ENCODE measurements at places on chromosomes 16 and 17.

DNA sequence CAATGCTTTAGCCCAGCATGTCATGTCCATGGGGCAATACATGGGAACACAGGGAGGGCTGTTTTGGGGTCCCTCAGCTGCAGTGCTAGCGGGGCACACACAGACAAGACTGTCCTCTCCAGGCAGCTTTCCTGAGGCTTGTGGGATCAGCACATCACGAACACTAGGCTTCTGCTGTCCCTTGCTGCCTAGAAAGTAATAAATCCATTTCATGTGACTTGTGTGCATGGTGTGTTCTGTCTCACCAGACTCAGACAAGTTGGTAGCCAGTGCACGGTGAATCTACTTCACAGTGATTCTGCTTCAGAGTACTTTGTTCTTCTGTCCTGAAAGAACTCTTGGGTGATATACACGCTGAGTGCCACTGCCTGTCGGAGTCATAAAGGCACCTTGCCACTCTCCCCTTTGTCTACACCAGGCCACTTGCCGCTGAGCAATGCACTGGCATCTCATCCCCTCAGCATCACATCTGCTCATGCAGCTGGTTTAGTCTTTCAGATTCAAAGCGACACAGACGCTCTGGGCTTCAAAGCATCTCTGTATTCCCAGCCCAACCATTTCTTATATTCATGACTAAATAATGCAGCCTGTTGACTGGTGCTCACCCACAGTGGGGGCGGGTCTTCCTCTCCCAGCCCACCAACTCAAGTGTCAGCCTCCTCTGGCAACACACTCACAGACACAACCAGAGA is 95.2 kb upstream of the COX10 start:
- no peak for DNase-seq

- DNase-seq: no peak
Measured at GRCh38 chr16:49453021-49453420, 79.4 kb downstream of the C16orf78 start.

DNA sequence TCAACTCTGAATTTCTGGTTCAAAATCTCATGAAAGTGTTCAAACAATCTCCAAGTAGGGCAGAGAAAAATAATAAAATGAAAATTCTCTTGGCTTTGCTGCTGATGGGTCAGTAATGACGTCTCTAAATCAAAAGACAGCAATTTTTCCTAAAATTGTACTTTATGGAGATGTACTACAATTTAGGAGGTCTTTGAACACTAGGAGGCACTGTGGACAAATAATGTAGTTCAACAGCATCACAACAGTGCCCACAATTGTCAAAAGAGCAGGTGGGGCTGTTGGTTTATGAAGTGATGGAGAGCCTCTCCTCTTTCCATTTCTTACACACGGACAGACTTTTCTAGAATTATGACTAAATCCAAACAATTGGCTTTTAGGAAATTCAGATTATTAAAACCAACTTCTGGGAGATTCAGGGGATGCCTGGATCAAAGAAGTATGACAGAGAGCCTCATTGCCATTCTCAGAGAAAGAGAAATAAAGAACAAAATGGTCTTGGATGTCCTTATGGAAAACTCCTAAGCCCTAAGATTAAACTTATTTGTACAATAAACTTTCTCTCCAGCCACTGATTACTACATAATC is 23.8 kb downstream of the EZH1 start:
- DNase-seq: peak; percentile 52

GRCh38 chr16:3194792-3195191 is 6.8 kb downstream of the OR1F1 start:
- no peak for DNase-seq

DNA sequence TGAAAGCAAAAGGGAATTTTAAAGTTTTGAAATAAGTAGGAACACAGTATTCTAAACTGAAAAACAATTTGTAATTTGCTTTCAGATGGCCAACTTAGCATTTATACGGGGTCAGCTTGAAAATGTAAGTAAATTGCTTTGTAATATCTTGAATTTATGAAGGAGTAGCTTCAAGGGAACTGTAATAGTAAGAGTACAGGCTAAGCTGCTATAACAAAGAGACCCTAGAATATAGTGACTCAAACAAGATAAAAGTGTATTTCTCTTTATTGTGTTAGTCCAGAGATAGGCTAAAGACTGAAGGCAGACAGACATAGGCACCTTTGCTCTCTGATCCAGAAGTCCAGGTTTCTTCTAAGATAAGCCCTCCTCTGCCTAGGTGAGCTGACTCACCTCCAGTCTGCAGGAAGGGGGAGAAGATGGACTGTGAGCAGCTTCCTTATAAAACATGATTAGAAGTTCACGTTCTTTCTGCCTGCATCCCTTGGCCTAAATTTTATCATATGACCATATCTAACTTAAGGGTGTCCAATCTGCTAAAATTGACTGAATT is 3.2 kb downstream of the TTC19 start:
- DNase-seq: no peak

GRCh38 chr17:32007463-32008298 is 498 bp downstream of the LRRC37B start:
- no peak for DNase-seq

GRCh38 chr17:48725004-48725287 is 2.0 kb downstream of the PRAC2 start:
- DNase-seq: no peak

- DNase-seq: no peak
Measured at GRCh38 chr17:47276444-47276843, 22.8 kb downstream of the ITGB3 start.

- DNase-seq: no peak
Measured at GRCh38 chr16:1206786-1207185, 18.3 kb downstream of the TPSG1 start.

DNA sequence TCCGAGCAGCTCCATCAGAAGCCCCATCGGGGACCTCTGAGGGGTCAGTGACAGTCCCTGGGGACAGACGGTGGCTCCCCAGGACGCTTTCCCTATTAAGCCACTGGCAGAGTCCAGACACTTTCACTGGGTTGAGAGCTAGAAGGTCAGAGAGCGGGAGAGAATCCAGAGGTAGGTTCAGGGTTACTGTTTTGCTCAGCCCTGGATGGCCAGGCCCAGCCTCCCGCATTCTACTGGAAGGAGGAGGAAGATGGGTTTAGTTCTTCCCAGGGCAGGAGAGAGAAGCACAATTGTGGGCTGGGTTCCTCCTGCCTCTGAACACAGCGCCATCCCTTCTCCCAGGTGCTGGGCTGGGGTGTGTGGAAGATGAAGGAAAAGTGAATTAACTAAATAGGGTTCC is 452.8 kb downstream of the SLC39A11 start:
- peak; percentile 60 for DNase-seq

DNA sequence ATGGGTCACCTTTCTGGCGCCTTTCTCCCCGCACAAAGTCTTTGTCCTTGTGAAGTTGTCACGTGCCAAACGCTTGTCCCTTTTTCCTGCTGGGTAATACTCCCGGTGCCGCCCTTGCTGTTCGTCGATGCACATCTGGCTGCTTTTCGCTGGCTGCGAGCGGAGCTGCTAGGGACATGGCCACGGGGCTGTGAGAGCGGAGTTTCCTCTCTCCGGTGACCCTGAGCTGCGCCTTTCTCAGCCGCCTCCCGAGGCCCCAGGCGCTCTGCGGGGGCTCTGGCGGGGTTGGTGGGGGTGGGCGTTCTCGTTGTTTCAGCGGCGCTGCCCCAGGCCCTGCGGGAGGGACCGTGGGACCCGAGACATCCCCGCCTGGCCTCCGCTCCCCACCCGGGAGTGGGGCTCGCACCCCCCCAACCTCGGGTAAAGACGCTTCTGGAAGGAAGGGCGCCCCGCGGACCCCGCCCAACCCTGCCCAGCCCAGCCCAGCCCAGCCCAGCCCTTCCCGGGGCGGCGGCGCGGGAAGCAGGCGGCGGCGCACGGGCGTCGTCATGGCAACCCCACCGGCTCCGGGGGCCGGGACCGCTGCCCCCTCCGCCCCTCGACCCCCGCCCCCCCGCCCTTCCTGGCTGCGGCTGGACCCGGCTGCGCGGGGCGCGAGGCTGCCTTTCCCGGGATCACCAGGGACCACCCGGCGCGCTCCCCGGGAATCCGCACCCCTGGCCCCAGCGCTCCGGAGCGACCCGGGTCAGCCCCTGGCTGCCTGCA is 12.3 kb downstream of the CHMP6 start:
- peak; percentile 32 for DNase-seq

GRCh38 chr16:64074706-64075105 is 1047.2 kb downstream of the CDH11 start:
- no peak for DNase-seq

- no peak for DNase-seq
Measured at GRCh38 chr17:77808686-77809425, 149.6 kb upstream of the TNRC6C start.

DNA sequence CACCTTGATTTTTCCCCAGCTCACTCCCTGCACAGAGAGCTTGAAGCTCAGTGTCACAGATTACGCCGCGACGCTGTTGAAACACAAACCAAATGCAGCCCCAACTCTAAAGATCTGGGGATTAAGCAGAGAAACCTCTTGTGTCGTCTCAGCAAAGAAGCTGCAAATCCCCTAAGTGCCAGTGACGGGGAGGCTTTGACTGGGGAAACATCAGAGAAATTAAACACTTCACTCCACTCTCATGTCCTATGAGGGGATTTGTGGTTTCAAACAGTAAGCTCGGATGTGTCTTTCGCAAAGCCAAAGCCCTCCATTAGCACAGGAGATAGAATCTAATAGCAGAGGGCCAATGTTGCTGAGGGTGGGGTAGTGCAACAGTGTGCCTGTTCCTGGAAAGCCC is 233.7 kb downstream of the HS3ST4 start:
- no peak for DNase-seq

- DNase-seq: no peak
Measured at GRCh38 chr17:67685351-67685750, 32.4 kb upstream of the NOL11 start.

DNA sequence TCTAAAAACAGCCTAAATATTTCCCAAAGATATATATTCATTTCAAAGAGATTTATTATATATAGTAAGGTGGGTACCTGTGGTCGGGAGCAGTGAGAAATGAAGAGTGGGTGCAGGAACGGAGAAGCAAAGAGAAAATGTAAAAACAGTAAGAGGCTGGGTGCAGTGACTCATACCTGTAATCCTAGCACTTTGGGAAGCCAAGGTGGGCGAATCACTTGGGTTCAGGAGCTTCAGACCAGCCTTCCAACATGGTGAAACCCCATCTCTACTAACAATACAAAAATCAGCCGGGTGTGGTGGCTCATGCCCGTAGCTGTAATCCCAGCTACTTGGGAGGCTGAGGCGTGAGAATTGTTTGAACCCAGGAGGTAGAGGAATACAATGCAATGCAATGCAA is 257.1 kb downstream of the BCAS3 start:
- DNase-seq: no peak

DNA sequence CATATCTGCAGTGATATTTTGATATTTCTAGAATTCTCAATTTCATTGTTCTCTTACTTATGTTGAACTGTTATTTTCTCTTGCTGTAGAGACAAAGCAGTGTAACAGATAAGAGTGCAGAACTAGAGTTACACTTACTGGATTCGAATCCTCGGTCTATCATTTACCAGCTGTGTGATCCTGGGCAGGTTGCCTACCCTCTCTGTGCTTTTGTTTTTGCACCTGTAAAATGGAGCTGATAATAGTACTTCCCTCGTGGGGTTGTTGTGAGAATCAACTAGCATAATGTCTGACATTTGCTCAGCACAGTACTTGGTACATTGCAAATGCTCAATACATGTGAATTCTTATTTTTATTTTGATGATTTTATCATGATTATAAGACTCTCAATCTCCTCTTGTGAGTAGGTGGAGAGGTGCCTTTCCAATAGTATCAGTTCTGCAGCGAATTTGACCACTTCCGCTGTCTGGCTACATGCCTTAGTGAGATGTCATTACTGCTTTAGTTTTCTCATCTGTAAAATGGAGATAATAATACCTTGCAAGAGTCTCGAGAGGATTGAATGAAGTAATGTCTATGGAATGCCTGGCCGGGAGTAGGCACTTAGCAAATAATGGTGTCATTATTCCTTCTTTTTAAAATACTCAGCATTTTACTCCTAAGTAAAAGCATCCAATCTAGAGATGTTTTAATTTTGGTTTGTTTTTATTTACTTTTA is 312.2 kb upstream of the MAF start:
- DNase-seq: peak; percentile 80

DNA sequence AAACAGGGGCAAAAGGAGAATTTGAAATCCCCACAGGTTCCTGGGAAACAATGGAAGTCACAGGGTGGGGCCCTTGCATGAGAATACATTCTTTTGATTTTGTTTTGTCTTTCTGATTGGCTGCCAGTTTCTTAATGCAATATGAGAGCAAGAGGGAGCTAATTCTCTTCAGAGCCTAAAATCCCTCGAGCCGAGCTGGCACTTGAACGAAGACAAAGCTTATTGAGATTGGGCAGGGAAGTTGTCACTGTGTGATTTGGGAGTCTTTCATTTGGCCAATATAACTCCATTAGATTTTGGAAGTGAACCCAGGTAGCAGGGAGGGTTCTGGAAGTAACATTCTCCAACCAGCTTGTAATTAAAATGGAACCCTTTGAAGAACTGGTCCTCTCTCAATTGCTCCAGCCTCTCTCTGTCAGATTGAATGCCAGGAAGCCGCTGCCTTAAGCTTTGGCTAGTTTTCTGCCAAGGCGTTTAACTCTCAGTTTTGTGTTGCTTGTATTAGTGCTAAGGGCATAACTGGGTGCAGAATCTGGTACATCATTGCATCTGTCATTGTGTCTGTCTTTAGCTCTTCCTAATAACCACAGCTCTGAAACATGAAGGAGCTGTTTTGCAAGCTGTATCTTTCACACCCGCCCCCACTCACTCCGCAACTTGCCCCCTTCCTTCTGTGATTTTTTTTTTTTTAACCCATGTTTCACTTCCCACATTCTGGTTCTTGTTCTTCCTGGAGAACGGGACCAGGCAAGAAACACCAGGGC is 272.0 kb downstream of the MAF start:
- DNase-seq: no peak

DNA sequence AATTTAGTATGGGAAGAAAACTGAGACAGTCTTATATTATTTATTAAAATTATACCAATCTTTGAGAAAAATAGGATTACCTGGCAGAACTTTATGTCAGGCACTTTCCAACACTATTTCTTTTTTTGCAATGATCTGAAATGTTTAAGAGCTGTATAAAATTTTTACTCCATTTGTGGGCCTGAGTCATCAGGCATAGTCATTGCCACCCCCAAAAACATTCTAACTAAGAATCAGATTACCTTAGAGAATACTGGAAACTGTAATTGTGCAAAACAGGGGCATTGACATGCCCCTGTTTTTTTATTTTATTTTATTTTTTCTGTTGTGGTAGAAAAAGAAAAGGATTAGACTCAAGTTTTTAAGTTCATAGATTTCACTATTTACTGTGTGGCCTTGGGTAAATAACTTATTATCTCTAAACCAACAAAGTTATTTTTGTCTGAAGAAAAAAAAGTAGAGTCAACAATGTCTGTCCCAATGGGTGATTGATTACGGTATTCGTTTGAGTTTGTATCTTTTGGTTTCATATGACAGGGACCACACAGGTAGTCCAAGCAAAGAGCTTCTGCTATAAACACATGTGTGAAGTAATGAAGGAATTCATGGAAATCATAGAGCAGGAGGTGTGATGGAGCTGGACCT is 24.6 kb downstream of the VAT1L start:
- DNase-seq: no peak

- no peak for DNase-seq
Measured at GRCh38 chr17:13580790-13581189, 20.9 kb downstream of the HS3ST3A1 start.
